Activated CD8-positive, alpha-beta memory T cell treated with anti-CD3 and anti-CD28 coated beads for 48 hours (primary cell): ENCODE measurements at places on chromosomes 5 and 9.

GRCh38 chr5:113378959-113379541, 55.7 kb downstream of the TSSK1B start:
- DNase-seq = no peak

DNA sequence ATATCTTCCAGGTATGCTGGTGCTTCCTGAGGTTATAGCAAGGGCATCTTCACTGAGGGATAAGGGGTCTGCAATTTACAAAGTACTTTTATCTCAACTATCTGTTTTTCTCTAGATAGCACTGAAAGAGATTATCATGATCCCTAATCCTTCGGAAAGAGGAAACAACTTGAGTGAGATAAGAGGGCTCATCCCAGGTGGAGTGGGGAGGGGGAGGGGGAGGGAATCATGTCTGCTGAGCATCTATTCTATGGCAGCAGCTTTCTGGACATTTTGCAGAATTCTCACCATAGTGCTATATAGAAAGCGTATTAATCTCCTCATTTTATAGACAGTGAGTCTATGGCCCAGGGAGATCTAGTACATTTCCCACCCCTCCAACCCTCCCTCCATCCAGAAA, 5.9 kb downstream of the TNFSF15 start:
- DNase-seq = no peak

DNA sequence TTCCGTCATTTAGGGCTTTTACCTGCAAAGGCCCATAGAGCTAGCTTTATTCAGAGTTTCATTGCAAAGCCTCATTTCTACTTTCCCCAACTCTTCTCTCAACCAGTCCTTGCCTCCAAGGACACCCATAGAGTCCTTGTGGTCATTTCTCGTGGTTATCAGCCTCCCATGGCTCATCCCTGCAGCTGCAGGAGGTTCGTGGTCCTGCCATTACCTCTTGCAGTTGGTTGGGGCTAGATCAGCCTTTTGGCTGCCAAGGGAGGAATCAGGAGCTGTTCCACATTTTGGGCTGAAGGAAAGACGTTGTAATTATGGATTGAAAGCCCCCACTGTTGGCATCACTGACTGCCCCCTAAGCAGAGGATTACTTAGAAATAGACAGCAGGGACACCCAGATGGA, 231.0 kb downstream of the MAN2A1 start:
- DNase-seq = no peak

DNA sequence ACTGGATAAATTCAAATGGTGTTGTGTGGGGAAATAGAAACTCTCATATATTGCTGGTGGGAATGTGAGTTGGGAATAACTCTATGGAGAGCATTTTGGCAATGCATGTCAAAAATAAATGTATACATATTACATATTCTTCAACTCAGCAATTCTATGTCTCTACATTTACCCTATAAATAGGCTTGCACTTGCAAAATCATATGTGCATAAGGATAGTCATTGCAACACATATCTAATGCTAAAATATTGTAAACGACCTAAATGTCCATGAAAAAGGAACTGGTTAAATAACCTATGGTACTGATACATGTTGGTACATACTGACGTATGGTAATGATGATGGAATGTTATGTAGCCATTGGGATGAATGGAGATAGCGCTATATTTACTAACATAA, 94.5 kb upstream of the CHD1 start:
- no peak for DNase-seq

- DNase-seq = no peak
These were observed 706.4 kb downstream of the SEMA5A start for GRCh38 chr5:8839361-8840055.

GRCh38 chr9:21326526-21327139, 8.6 kb downstream of the KLHL9 start:
- DNase-seq = no peak

- no peak for DNase-seq
These were observed 2.4 kb downstream of the MAP1B start for GRCh38 chr5:72109625-72110024.

- no peak for DNase-seq
These were observed 53.0 kb downstream of the NIM1K start for GRCh38 chr5:43244823-43245565.
